ENCODE measurements at places on chromosomes 5 and 9.

GRCh38 chr9:135701959-135702721 is at the start of gene KCNT1:
Gene KCNT1, plus strand, starts transcription at chr9:135702185. Its CDS starts 74 bp downstream, at chr9:135702259.
- no peak for DNase-seq

GRCh38 chr5:108418197-108418596 is 36.3 kb upstream of the FBXL17 start:
- no peak for DNase-seq

DNA sequence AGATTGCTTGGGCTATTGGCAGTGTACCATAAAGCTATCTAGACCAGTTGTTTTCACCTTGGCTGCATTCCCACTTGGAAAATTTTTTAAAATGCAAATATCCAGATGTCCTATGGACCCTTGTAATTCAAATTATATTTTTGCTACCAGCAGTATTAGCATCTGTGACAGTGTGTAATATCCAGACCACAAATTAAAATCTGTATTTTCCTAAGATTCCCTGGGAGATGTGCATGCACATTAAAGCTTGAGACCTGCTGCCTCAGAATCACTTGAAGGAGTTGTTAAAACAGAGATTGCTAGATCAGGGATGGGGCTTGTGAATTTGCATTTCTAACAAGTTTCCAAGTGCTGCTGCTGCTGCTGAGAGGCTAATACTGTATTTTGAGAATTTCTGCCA is 381.2 kb upstream of the PDE4D start:
- DNase-seq: no peak

DNA sequence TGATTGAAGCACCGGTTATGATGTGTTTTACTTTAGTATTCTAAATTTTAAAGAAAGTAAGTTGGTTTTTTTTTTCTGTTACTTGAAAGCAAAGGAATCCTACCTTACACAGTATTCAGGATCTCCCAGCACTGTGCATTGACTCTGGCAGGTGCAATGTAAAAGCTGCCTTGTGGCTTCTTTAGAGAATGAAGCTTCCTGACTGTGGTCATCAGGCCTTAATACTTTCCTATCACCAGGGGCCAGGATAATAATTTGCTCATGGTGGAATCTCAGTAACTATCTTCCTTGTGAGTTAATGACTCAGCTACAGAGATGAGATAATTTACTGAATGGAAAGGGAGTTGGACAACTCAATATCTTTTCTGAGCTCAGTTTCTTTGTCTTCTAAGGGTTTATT is 435.5 kb upstream of the ZNF608 start:
- no peak for DNase-seq

- DNase-seq: no peak
Measured at GRCh38 chr5:54552446-54552845, 34.9 kb downstream of the SNX18 start.
